Hypothalamus (tissue), 51 donors: ENCODE measurements at places on chromosomes 4 and X.
A peak's percentile ranks its signal among the peaks of the same experiment; 100 is the strongest.

- DNase-seq: no peak
These were observed 24.8 kb downstream of the SMIM20 start for GRCh38 chr4:25938787-25939186.

GRCh38 chr4:34037280-34037679 lies 2207.0 kb downstream of the ARAP2 start:
- DNase-seq: no peak

GRCh38 chrX:39156051-39156450 lies 354.8 kb downstream of the MID1IP1 start:
- no peak for DNase-seq

- peak; percentile 16 for DNase-seq
These were observed 6.0 kb upstream of the VGLL1 start for GRCh38 chrX:136525738-136526606.

- no peak for DNase-seq
These were observed 92.3 kb downstream of the UCHL1 start for GRCh38 chr4:41349021-41349420.
